ENCODE measurements at places on chromosomes 16 and 17. TPM values are rescaled to one million over a fixed set of nuclear protein-coding genes. Genes with fewer than 3 reads are reported as not detected.

The TEKT1 gene
- not detected for total RNA-seq

The KRT33A gene
- not detected for total RNA-seq

The SLC5A2 gene
- 3.5 TPM for total RNA-seq

The SEPTIN12 gene
- not detected for total RNA-seq

The RHBDL1 gene
- total RNA-seq, result 1.4 TPM

The NFATC2IP gene
- total RNA-seq, result 112 TPM

The CACNB1 gene
- total RNA-seq, result 11.8 TPM

The NACA2 gene
- total RNA-seq, result not detected

The CA7 gene
- not detected for total RNA-seq

The SALL1 gene
- not detected for total RNA-seq

The ZNF423 gene
- total RNA-seq, result not detected

The IRX3 gene
- total RNA-seq, result not detected

The PROCA1 gene
- 17.3 TPM for total RNA-seq

The TMEM235 gene
- not detected for total RNA-seq

The KRT31 gene
- not detected for total RNA-seq

The KRT25 gene
- total RNA-seq, result not detected

The SSTR5 gene
- not detected for total RNA-seq

The PIK3R5 gene
- 94.1 TPM for total RNA-seq
